ENCODE measurements at places on chromosomes 3 and 15. TPM values are rescaled to one million over a fixed set of nuclear protein-coding genes. Genes with fewer than 3 reads are reported as not detected.

Gene NRROS
- 27.7 TPM for total RNA-seq

GRCh38 chr3:23824699-23825444 lies 19.1 kb downstream of the UBE2E1 start:
- no peak for DNase-seq

DNA sequence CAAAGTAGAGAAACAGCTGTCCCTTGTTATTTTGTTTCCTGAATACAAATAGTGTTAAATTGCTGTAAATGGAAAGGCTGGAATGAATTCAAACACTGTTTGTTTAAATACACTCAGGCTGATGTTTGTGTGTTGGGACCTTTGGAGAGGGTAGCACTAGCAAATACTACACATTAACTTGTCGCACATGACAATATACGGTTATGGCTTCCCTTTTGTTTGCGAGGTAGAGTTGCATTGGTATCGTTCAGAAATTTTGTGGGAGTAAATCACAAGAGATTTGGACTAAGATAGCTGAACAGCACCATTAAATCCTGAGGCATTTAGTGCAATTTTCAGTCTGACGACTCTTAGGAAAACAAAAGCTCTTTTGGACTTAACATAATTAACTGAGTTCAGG lies 213.0 kb upstream of the ROBO2 start:
- no peak for DNase-seq

DNA sequence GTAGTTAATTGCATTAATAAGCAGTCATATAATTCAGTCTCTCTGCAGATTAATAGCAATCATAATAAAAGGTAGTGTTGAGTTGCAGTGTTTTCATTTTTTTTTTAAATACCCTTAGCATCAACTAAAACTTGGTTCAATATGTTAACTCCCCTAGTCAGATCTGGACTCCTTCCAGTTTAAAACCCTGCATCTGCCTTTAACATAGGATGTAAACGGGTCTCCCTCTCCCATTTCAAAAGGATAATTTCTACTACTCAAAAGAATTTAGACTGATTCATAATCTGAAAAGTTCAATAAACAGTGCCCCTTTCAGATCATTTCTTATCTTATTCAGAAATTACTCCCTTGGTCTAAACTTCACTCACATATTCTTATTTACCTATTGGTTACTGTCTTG lies 11.4 kb downstream of the CPOX start:
- no peak for DNase-seq

DNA sequence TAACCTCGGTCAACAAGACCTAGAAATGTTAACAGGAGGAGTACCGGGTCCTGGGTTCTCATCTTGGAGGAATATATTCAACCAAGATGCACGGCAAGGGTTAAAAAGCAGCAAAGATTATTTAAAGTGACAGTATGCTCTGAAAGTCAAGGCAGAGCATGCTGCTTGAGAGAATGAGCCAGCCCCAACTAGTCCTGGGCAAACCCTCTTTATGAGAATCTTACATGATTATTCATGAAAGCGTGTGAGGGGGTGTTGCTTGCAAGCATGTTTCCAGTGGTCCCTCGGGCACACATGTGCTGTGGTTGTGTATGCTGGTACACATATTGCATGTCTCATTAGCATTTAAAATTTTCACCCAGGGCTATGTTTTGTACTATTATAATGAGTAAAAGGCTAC lies 1445.6 kb downstream of the SI start:
- no peak for DNase-seq

All from activated naive CD4-positive, alpha-beta T cell treated with anti-CD3 and anti-CD28 coated beads, Interleukin-2, amount 50 U/mL, for 72 hours (primary cell).